ENCODE measurements at places on chromosomes 4 and X.

DNA sequence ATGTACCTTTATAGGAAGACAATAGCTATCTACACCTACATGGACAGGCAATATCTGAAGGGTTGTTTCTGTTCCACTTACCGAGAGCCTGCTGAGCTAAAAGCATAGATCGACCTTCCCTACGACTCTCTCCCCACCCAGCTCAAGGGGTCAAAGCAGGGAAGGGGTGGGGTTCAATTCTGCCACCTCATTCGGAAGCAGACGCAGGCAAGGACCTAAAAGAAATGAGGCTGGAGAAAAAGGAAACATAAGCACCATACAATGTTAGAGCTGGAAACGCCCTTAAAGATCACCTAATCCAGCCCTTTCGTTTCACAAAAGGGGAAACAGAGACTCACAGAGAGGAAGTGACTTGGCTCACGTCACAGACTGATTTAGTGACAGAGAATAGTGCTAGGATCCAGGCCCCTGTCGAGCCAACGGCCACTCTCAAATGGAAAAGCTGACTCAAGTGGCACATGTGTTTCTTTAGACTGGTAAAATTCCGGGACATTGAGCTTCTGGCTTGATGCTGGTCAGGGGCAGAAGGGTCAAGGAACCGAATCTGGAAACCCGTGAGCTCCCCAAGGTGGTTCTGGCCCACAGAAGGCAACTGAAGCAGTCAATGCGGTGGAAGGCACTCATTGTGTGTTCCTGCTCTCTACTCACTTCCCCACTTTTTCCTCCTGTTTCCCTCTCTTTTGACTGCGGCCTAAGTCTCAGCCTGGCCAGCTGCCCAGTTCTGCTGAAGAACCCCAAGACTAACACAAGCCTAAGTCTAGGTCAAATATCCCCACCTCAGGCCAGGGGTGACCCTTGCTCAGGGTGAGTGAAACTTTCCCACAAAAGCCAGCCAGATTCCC is 7.5 kb downstream of the SEPTIN6 start:
- no peak for DNase-seq

- no peak for DNase-seq
Measured at GRCh38 chrX:155108427-155108826, 37.1 kb downstream of the BRCC3 start.

DNA sequence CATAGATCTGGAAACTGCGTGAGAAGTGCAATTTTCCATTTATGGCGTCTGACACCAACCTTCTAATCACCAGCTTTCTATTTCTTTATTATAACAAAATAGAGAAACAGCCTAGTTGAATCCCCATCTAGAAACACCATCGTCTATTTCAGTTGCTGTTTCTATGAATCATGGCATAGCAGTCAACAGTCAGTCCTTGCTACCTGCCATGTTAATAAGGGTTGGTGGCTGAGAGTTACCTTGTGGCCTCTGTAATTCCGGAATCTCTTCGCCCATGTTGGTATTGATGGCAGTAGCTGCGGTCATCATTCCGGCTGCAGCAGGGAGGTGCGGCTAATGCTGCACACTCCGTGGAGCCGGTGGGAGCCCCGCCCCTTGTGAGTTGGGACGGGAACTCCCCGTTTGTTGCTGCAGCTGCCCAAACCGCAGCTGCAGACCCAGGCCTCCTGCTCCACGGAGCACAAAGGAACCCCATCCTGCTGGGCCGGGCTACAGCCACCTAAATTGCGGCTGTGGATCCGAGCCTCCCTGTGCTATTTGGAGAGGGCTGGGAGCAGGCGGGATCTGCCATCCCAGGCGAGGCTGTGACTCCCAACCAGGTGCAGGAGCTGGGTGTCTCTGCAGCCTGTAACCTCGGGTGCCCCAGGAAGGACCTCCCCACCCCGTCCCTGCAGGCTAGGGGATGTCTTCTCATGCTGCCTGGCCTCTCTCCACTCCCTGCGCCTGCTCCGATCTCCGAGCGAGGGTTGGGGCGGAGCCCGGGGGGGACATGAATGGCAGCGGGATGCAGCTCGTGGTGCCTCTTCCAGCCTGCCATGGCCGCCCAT is 115.4 kb upstream of the STK26 start:
- no peak for DNase-seq

- DNase-seq: no peak
Measured at GRCh38 chr4:4377732-4378460, 9.0 kb upstream of the NSG1 start.

GRCh38 chr4:45241976-45242375 is 515.6 kb upstream of the GNPDA2 start:
- DNase-seq: no peak

DNA sequence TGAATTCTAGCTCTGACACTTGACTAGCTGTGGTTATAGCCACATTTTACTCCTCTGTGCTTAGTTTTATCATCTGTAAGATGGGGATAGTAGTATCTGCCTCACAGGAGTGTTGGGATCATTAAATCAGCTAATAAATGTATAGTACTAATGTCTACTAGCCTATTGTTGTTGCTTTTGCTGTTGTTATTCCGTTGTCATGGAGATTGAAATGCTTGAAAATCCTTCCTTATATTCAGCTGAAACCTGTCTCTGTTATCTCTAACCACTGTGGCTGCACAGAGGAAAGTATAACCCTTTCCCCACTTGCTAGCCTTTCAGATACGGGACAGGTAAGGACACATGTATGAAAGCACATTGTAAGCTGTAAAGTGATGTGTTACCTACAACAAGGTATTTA is 33.9 kb downstream of the CLCN5 start:
- no peak for DNase-seq

- no peak for DNase-seq
Measured at GRCh38 chr4:76011700-76012387, 4.5 kb upstream of the CXCL9 start.

GRCh38 chr4:159143687-159144086 is 40.8 kb downstream of the RAPGEF2 start:
- DNase-seq: no peak

GRCh38 chr4:28759064-28759463 is 1898.4 kb downstream of the STIM2 start:
- DNase-seq: no peak

- no peak for DNase-seq
Measured at GRCh38 chr4:13833171-13833804, 205.8 kb upstream of the BOD1L1 start.

DNA sequence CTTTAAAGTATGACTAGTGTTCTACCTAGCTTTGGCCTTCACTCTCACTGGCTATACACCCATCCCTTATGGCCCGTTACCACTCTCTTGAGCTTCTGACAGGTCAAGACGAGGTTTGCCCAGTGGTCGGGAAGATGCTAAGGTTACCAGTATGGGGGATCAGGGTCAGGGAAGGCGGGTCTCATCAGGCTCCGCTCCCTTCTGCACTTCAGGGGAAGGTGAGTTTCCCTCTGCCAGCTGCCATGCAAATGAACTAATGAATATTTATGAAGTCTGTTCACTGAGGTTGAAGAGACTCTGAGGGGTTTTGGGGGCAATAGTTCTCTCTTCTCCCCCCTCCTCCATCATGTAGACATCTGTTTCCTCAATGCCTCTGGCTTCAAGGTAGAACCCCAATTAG is 6.6 kb downstream of the EFNB1 start:
- no peak for DNase-seq

DNA sequence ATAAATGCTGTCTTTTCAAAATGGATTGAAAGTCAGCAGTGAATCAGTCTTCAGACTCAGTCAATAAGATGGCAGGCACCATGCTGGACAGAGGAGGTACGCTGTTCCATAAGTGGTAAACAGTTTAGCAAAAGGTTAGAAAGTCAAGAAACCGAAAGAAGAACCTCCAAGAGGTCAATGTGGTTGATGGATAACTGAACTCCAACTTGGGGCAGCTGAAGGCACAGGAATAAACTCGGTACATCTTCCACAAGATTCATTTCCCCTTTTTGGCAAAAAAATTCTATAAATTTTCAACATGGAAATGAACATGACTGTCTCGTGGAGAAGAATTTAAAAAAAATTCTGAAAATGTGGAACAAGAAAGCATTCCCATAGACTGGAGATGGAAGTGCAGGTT is 18.4 kb upstream of the SEL1L3 start:
- DNase-seq: no peak

DNA sequence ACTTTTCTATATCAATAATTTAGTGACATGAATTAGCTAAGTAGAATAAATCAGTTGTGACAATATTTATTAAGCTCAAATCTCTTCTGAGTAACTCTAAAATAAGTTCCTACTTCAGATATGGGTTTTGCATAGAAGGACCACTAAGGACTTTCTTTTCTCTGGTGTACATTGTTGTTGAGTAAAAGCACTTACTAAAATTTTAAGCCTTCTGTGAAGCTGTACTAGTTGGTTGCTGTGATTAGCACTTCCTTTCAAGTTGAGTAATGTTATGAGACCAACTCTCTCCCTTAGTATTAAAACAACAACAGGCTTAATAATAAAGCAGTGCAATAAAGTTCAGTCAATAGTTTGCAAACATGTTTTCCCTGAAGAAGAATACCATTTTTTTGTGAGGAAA is 667.4 kb upstream of the NDST4 start:
- no peak for DNase-seq

DNA sequence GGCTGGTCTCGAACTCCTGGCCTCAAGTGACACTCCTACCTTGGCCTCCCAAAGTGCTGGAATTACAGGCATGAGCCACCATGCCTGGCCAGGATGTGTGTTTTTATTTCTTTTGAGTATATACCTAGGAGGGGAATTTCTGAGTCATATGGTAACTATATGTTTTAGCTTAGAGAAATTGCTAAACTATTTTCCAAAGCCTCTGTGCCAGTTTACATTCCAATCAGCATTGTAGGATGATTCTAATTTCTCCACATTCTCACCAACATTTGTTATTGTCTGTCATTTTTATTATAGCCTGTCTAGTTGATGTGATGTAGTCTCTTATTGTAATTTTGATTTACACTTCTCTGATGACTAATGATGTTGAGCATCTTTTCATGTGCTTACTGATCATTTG is 1576.0 kb downstream of the RPA4 start:
- no peak for DNase-seq

GRCh38 chrX:16868920-16869319 is 1.2 kb downstream of the RBBP7 start:
- DNase-seq: no peak

DNA sequence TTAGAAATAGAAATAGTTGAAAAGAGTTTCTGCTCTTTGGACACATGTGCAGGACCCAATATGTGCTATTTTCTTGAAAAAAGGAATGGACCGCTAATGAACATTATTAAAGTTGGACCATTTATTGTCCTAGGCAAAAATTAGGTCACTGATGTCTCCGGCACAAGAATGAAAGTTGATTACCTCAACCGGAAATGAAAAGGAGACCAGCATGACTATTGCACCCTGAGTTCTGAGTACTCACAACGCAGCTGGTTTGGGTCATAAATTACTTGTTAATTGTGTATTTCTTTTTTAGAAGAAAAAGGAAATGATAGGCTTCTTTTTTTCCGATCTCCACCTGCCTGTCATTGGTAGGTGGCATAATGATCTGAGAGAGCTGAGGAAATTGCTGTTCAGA is 232.7 kb downstream of the ARHGAP24 start:
- no peak for DNase-seq

Measured in stimulated activated CD4-positive, alpha-beta T cell treated with anti-CD3 and anti-CD28 coated beads, TNF-alpha, amount 100 ng/mL, for 4 hours (primary cell).